LNCaP clone FGC (cell line): ENCODE measurements at places on chromosomes 4 and X.

GRCh38 chr4:163500586-163500985 is 6.1 kb downstream of the TMA16 start:
- DNase-seq: no peak

GRCh38 chr4:8538076-8538702 is 42.0 kb upstream of the GPR78 start:
- no peak for DNase-seq

GRCh38 chr4:158067646-158068045 is 105.2 kb downstream of the GASK1B start:
- no peak for DNase-seq

DNA sequence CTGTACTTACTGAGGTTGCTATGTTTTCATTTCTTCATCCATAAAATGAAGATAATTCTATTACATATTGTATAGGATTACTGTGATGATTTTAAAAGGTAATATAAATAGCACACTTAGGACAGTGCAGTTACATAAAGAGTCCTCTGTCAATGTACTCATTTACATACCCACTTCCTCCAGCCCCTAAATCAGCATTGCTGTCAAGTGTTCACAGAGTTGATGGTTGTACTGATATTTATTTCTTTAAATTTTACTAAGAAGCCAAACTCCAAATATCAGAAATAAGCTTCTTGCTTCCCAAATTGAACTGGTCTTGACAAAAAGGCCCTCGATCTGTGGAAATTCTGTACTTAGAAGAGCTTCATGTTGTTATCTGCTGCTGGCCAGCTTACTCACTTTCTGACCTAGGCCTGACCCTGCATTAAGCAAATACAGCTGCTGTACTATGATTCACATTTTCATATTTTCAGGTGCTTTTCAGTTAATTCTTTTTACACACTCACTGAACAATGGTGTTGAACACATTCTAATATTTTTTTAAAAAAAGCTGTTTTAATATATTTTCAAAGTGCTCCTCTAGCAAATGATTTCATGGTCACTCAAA is 259.6 kb downstream of the UNC5C start:
- DNase-seq: no peak

- DNase-seq: no peak
These were observed 79.7 kb downstream of the SHROOM2 start for GRCh38 chrX:9865804-9866472.

DNA sequence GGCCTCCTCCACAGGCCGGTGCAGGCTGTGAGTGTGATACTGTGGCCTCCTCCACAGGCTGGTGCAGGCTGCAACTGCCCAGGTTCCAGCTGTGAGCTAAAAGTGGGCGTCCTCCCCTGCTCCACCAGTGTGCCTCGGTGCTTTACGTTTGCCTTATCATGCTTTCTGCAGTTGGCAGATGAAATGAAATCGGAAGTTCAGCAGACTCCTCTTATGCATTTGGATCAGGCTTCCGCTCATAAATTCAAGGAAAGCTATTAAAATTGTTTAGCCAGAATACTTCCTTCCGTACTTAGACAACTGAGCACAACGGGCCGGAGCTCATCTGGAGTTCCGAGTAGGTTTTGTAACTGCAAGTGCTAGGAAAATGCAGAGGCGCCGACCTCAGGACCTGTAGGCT is 12.0 kb downstream of the CYP4V2 start:
- DNase-seq: peak; percentile 44

DNA sequence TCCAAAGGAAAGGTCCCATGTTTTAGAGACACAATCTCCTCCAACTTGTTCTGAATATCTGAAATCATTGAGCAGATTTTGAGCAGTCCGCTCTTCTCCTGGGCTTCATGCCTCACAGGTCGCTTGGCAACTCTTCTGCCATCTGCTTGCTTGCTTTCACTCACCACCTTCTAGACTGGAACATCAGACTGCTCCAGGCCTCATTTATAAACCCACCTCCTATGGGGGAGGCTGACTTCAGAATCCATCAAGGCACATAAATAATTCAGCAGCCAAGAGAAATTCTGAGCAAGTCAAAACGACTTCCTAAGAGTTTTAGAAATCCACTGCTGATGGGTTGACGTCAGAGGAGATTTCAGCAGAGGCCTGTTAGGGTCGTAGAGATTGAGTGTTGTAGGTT is 64.1 kb downstream of the FAM184B start:
- no peak for DNase-seq

DNA sequence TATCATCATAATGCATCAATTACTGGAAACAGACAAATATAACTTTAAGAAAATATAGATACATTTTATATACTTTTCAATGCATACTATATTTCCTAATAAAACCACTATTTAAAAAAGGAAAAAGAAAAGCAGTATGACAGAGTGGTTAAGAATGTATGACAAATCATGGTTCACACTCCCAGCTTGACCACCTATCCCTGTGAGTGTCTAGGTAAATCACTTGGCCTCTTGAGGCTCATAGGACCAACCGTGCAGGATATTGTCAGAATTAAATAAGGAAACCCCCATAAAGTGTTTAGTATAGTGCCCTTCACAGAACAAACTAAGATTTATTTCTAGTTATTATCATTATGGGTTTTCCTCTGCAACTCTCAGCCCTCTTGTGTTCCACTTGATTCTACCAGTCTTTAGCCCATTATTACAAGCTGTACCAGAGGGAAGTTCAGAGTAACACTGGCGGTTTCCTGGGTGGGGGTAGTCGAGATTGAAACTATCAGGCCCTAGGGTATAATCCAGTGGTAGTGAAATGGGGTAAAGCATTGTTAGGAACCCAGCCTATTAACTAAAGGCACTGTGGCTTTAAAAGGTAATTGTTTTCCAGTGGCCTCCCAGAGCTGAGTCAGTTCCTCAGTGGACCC is 55.5 kb upstream of the PAK3 start:
- no peak for DNase-seq

GRCh38 chr4:145867406-145867805 is 71.2 kb downstream of the ZNF827 start:
- no peak for DNase-seq
